ENCODE measurements at places on chromosomes 13 and 19.
A peak's percentile ranks its signal among the peaks of the same experiment; 100 is the strongest.

- no peak overlapping the region for H3K4me3 ChIP-seq
- no peaks in the 10 kb centered on the region for H3K27me3 ChIP-seq
- H3K27ac ChIP-seq = no peak overlapping the region
- no peaks in the 10 kb centered on the region for H3K36me3 ChIP-seq
Observed at GRCh38 chr13:66665991-66666390, 564.1 kb downstream of the PCDH9 start.

DNA sequence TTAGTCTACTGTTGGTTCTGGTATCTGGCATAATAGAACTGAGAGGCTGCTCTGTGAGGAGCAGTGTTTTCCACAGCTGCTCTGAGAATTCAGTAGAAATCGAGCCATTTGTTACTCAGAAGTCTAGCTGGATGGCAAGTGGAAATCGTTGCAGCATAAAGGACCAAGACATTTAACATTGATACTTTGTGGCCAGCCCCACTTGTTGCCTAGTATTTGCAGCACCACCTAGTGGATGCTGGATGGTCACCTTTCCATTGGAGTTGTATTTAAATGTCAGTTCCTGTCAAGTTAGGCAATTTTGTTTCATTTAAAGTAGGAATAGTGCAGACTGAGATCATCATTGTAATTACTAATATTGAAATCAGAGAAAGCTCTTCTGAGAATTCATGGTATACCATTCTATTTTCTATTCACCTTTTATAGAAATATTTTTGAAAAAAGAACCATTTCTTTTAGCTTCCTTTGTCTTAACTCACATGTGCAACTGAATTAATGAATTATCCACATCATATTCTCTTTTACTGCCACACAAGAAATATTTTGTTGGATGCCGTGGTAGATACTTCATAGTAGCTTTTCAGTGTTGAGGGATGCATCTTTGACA, 64.6 kb downstream of the PDS5B start:
- H3K4me3 ChIP-seq = no peak overlapping the region
- no peaks in the 10 kb centered on the region for H3K36me3 ChIP-seq

DNA sequence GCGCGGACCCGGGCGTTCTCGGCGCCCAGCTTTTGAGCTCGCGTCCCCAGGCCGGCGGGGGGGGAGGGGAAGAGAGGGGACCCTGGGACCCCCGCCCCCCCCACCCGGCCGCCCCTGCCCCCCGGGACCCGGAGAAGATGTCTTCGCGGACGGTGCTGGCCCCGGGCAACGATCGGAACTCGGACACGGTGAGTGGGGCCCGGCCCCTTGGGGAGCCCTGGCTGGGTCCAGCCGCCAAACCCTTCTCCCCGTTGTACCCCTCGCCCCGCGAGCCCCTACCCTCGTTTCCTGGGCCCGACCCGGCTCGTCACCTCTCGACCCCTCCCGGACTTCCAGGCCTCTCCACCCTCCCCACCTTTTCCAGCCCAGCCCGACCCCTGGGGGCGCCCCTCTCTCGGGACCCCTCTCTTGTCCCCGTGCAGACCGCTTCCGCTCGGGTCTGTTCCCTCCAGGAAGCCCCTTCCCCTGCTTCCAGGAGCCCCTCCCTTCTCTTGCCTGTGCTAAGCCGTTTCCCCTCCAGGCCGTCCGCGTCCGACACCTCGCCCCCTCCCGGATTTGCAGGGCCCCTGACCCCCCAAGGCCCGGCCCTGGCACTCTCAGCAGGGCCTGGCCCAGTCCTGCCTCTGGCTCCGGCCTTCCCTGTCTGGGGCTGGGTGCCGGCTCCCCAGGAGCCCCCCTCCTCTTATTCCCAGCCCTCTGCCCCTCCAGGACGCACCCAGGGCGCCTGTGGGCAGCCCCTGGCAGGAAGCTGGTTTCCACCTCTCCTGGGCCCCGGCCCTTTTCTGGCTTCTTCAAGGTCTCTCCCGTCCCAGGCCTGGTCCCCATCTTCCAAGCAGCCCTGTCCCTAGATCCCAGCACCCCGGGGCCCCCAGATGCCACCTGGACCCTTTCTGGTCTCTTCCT, 632 bp downstream of the MARK4 start:
- H3K4me3 ChIP-seq = peak overlapping the region; percentile 55
- H3K27me3 ChIP-seq = no peaks in the 10 kb centered on the region
- peaks cover 50% of the 10 kb centered on the region for H3K4me1 ChIP-seq
- H3K27ac ChIP-seq = peak overlapping the region; percentile 49

DNA sequence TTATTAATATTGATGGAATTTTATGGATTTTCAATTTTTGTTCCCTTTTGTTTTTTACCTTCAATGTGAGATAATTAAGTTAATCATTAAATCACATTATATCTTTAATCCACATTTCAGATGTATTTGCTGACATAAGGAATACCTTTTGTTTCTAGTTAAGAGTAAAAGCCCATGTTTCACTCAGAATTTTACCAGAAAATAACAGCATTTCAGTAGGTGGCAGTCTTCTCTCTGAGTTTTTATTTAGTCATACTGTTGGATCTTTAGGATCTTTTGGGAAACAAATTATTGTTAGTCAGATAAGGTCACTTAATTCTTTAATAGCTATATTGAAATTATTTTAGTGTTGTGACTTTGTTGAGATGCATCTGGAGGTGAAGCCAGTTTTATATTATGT, 67.9 kb downstream of the NDFIP2 start:
- H3K27me3 ChIP-seq = no peaks in the 10 kb centered on the region
- no peaks in the 10 kb centered on the region for H3K4me1 ChIP-seq
- no peak overlapping the region for H3K4me3 ChIP-seq
- H3K27ac ChIP-seq = no peak overlapping the region

All from CD4-positive, alpha-beta memory T cell (primary cell).